ENCODE measurements at places on chromosomes 1 and 21.

GRCh38 chr1:190183588-190183987 lies 294.1 kb downstream of the BRINP3 start:
- DNase-seq: no peak

DNA sequence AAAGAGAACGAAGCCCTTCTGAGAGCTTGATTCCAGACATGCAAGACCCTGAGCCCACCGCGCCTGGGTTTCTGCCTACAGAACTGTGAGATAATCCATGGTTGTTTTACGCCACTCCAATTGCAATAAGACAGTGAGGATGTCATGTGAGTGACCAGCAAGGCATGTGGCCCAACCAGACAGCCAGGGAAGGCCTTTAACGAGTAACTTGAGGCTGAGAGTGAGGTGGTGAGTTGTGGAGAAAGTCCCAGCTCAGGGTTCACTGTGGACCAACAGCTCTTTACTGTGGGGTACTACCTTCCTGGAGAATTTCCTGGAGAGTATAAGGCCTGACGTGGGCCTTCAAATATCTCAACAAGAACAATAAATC lies 153.9 kb downstream of the ETS2 start:
- DNase-seq: no peak

DNA sequence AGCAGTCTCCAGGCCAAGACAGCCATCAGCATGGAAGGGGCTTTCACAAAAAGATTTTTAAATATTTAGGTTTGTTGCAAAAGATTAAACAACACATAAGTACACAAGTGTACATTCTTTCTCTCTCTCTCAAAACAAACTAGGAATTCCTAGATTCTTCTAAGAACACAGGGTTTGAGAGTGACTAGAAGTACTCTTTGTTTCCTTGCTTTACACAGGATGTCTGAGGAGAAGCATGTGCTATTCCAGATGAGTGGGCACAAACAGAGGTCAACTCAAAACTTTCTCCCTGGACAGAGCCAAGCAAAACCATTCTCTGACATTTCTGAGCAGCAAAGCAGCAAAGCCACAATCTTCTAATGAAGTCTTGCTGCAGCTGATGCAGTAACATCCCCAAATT lies 210.6 kb upstream of the HOOK1 start:
- no peak for DNase-seq

DNA sequence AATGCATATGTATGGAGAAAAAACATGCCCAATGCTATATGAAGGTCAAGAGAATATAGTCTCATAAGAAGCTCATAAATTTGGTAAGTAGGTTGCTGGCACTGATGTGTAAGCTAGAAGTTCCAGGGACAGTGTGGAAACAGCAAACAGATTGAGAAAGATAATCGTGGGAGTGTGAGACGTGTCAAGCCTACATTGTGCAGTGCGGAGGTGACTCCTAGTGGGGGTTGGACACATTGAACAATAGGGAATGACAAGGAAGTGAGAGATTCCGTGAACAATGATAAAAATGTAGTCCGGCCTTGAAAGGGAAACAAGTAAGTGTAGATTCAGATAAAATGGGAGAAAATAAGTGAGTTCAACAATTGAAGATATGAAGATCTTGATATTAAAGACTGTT lies 788.4 kb upstream of the PRMT6 start:
- DNase-seq: no peak

GRCh38 chr1:67227196-67227595 lies 60.9 kb downstream of the IL23R start:
- no peak for DNase-seq

DNA sequence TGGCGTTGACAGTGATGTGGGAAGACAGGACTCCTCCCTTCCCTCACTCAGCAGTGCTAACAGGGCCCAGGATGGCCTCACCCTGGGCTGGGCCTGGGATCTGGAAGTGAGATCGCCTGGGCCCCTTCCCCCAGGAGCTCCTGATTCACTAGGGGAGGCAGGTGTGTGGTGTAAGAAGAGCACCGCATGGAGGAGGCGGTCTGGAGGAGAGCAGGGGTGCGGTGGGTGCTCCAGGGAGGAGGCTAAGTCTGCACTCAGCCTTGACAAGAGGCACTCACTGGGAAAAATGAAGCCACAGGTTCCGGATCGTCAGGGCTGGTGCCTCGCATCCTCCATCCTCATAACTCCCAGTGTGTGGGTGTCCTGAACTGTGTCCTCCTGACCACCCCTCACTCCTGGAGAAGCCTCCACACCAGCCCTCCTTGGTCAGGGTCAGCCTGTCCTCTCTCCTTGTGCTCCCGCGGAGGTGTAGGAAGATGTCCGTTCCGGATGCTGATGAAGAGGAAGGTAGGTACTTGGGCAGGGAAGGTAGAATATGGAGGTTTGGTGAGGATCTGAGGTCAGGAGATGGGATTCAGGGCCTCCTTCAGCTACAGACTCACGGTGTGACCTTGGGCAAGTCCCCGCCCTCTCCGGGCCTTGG lies 142.1 kb upstream of the WNT4 start:
- peak; percentile 33 for DNase-seq

GRCh38 chr1:221543529-221544120 lies 198.3 kb downstream of the DUSP10 start:
- DNase-seq: no peak

DNA sequence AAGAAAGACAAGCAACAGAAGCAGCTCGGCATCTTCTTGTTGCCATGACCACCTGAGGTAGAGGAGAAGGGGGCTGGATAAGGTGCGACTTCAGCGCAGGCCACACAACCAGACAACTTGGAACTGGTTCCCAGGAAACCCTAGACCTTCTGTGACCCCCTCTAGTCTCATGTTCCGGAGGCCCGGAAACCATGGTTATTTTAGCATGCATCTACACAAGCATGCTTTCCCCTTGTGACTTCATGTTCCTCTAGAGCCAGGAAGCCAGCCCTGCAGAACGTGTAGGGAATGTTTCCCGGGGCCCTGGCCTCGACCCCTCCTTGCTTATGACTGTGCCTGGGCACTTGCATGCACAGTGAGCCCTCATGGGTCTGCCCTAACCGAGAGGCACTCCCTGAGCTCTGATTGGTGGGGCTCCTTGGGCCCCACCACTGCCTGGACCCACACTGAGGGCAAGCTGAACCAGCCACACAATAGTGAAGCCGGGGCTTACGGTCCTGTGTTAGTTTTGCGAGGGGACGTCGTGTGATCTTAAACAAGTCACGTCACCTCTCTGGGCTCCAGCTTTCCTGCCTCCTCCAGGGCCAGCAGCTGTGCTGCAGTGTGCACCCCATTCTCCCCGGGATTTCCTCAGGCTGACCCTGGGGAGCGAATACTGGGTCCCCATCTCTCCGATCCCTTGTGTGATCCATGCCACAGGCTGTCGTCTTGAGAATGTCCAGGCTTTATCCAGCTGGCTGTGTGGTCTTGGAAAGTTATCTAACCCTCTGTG lies 12.0 kb upstream of the MX2 start:
- no peak for DNase-seq

DNA sequence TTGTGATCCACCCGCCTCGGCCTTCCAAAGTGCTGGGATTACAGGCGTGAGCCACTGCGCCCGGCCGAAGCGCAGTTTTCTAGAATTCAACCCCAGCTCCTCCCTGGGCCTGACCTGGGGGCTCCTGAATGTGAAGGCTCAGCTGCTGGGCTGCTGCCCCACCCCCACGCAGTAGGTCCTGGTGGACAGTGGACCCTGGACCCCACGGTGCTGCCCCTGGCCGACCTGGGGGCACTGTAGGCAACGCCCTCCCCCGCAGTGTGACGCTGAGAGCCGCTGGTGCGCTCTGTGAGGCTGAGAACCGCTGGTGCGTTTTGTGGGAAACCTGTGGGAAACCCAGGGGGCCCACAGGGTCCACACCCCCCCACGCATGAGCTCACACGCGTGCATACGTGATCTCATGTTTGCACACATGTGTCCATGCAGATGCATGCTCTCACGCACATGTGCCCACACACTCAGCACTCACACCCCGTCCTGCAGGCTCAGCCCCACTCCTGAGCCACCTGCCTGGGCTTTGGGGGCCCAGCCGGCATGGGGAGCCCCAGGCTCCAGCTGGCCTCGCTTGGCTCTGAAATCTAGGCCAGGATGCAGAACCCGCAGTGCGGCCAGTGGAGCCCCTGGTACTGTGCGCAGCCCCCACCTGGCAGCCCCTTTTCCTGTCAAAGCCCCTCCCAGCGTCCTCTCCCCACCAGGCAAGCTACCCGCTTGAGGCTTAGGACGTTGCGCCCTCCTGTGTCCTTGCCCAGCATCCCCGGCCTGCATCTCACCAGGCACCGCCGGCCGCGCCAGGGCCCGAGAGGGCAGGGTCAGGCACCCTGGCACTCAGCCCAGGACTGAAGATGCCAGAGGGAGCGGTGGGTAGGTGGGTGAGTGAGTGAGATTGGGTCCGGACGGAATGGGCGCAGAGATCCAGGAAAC lies 67.7 kb downstream of the COL18A1 start:
- no peak for DNase-seq

GRCh38 chr1:213790565-213790964 lies 197.2 kb upstream of the PROX1 start:
- DNase-seq: no peak

GRCh38 chr1:178871551-178872320 lies 859 bp upstream of the ANGPTL1 start:
- DNase-seq: no peak

DNA sequence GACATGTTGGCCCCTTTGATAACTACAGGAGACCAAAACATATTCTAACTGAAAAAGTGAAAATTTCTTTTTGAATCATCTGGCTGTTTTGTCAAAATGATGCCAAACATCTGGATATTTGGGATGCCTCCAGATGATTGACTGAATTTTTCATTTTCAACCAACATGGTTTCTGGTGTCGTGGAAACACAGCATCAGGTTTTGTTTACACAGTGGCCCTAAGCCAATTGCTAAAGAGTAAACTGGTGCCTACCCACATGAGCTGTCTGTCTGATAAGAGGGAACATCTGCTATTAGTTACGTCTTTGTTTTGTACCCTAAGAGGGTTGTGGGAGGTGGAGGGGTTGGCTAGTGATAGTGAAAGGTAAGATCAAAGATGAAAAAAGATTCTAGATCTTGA lies 204.8 kb downstream of the KCNK2 start:
- no peak for DNase-seq

DNA sequence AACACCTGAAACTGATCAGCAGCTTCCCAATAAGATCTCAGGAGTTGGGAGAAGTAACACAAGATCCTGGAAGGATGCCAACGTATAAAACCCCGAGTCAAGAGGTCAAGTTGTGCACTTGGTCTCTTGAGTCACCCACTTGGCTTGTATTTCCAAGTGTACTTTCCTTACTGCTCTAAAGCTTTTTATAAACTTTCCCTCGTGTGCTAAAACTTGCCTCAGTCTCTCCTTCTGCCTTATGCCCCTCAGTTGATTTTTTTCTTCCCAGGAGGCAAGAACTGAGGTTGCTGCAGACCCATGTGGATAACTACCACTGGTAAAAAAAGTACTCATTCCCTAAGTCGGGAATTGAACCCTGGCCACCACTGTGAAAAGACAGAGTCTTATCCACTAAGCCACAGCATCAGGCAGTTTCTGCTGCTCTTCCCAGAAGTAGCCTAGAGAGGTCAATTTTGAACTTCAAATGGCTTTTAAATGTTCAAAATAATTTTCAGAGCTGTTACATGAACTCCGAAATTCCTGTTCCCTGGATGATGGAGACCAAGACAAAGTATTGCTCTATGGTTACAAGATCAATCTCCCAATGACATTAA lies 28.9 kb downstream of the ITLN2 start:
- no peak for DNase-seq

- no peak for DNase-seq
These were observed 27.8 kb downstream of the GBP6 start for GRCh38 chr1:89391686-89392085.

DNA sequence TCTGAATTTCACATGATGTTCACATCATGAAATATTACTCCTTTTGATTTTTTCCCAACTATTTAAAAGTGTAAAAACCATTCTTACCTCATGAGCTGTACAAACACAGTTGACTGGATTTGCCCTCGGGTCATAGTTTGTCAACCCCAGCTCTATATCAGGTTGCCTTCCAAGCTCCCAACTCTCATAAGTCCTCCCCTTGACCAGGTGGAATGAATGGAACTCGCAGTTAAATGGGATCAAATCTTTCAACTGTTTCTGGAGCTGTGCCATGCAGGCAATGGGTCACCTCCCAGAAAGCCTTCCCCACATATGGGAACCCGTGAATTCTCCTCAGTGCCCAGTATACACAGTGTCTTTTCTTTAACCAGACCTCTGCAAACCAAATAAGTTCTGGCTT lies 169.8 kb upstream of the FOXD3 start:
- no peak for DNase-seq

- DNase-seq: no peak
These were observed 129.9 kb downstream of the ZNF281 start for GRCh38 chr1:200279810-200280411.

DNA sequence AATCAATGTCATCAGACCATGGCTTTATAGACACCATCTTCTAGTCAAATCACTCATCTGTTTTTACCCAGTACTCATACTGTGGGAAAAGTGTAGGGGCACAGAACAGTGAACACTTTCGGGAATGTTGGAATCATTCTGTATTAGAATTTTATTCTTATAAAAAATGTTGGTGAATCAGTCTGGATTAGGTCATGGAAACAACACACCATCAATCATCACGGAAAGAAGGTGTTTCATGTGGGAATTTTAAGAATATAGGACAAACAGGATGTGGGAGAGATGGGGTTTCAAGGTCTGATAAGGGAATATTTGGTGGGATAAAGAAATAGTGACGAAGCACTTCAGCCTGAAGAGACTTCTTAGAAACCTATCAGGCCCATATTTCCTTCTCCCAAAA lies 17.3 kb downstream of the GBP1 start:
- DNase-seq: no peak

GRCh38 chr1:206558794-206559671 lies 51.7 kb downstream of the RASSF5 start:
- DNase-seq: no peak

- peak; percentile 55 for DNase-seq
These were observed 88.8 kb downstream of the STUM start for GRCh38 chr1:226637147-226637935.

DNA sequence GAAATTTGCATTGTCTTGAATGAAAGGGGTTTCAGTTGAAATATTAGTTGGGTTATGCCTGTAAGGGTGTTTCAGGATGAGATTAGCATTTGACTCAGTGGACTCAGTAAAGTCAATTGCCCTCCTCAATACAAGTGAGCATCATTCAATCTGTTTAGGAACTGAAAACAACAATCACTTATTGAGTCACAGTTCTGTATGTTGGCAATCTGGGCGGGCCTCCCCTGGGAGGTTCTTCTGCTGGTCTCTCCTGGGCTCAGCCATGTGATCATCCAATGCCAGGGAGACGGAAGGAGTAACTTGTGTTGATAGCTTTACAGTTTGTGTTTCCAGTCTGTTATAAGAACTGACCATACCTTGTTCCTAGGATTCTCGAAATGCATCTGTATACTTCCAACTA lies 262.9 kb upstream of the RUNX1 start:
- DNase-seq: no peak

GRCh38 chr1:224113545-224113917 lies 380 bp upstream of the FBXO28 start:
- no peak for DNase-seq

GRCh38 chr1:185533596-185533995 lies 200.6 kb upstream of the HMCN1 start:
- no peak for DNase-seq

- DNase-seq: no peak
These were observed 717.3 kb downstream of the MATN1 start for GRCh38 chr1:30005972-30006619.

Measured in activated CD8-positive, alpha-beta memory T cell treated with anti-CD3 and anti-CD28 coated beads for 24 hours (primary cell).